NCI-H2081 (cell line): ENCODE measurements at places on chromosomes 16 and 17.

DNA sequence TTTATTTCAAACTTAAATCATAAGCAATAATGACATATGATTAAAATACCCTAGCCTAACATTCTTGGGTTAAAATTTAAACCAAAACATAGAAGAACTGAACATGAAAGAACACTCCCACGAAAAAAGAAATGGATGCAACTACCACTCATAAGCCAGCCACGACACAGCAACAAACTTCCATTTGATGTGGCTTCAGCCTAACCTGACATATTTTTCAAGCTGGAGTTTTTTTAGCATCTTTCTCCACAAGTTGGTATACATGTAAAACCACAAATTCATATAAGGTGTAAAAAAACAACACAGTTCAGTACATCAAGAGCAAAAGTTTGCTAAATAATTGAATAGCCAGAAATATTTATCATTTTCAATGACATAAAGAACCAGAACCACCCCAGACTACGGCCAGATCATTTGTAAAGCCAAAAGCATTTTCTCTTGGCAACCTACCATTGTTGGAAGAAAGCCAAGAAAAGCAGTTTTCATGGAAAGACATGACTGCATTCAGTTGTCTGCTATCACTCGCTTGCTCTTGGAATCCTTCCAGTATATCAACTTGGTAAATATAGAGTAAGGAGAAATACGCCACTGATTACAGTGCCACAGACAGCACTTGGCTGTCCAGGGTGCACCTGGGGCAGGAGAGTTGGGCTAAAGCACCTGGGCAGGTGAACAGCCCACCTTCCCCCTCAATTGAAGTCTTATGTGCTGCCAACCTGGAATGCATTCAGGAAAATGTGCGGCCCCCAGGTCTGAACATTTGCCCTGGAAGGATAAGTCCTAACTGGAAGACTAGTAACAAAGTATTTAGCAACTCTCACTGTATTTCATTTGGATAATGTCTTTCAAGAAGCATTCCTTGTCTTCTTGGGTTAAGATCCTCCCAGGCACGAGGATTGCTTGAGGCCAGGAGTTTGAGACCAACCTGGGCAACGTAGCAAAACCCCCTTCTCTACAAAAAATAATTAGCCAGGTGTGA is 60.5 kb downstream of the CREBBP start:
- DNase-seq, result peak; percentile 98

GRCh38 chr16:2520784-2521531 is 787 bp downstream of the AMDHD2 start:
- no peak for DNase-seq

DNA sequence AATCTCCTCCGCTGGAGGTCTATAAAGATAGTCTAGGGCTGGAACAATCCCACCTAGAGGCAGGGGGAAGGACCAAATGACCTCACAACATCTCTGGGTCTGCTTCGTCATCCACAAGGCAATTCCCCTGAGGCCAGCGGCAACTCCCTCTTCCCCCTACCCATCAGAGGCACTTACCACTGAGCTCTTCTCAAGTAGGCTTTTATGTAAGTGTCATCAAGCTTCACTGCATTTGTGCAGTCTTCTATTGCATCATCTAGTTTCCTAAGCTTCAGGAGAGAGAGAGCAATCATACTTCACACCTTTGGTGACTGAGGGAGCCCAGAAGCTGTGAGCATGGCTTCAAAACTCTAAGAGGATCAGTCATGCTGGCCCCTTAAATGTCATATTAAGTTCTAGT is 21.0 kb downstream of the CNP start:
- no peak for DNase-seq

- DNase-seq, result peak; percentile 45
Observed at GRCh38 chr17:81712468-81713003, 452 bp downstream of the SLC25A10 start.

DNA sequence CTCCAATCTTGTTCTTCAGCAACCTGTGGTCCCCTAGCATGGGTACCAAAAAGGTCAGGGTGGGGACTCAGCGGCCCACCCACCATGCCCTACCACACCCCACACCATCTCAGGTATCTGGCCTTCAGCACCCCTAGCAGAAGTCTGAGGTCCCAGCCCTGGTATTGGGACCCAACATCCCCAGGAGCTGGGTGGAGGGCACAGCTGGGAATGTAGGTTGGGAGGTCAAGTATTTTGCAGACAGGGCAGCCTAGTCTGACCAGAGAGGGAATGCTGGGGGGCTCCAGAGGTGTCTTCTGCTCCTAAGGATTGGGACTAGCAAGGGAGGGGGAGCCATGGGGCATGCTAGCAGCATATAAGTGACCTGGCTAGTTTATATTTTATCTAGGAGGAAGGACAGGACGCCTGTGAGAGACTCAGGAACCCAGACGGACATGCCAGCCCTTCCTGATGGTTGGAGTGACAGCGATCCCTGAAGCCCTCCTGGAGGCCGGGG is 822 bp upstream of the ADAM11 start:
- DNase-seq, result no peak

DNA sequence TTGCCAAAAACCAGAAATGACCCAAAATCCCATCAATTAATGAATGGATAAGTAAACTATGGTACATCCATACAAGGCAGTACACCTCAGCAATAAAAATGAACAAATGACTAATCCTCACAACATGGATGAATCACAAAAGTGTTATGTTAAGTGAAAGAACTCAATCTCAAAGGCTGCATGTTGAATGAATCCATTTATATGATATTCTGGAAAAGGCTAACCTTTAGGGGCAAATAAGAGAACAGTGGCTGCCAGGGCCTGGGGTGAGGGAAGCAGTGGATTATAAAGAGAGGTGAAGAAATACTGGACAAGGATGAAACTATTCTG is 46.1 kb upstream of the MSI2 start:
- no peak for DNase-seq

DNA sequence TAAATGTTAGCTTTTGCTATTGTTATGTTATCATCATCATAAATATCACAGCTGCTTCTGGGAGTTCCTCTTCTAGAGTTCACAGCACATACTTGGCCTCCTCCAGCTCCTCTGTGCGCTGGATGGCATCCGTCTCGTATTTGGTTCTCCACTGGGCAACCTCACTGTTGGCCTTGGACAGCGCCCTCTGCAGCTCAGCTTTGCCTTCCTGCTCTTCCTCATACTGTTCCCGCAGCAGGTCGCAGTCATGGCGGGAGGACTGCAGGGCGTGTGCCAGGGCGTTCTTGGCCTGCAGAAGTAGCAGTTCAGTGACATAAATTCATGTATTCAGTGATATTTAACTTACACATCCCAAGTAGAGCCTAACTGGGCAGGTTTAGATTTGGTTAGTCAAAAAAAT is 23.4 kb downstream of the MYH8 start:
- DNase-seq, result no peak

DNA sequence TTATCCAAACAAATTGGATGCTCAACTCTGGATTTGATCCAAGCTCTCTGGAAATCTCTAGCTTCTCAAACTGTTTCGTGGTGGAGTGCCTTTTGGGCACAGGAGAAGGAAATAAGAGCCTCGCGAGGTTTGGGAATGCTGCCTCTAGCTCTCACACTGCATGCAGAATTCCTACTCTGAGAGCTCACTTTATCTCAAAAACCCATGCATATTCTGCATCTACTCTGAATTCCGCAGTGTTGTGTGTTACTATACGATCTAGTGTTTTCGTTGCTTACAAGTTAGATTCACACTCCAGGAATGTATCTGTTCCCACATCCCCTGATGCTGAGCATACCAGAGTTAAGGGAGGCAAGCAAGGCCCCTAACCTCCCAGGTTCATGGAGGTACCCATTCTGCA is 462.7 kb downstream of the WWOX start:
- DNase-seq, result no peak
